ENCODE measurements at places on chromosomes 1 and 21.

GRCh38 chr1:66925944-66926343 lies 1.2 kb downstream of the MIER1 start:
- DNase-seq: no peak

DNA sequence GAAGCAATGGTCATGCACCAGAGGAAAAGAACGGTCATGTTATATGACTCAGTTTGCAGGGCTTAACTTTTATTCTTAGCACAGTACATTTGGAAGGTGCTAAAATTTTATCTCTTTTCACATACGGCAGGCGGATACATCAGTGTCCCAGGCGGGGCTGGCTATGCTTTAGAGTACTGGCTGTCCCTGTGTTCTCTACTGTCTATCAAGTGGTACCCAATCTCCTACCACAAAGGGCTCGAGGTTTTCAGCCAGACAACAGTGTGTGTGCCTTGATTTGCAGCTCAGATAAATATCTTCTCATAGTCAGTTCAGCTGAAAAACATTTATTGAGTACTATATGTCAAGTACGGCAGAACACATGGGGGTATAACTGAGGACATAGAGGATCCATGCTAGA lies 65.3 kb downstream of the URB2 start:
- DNase-seq: no peak

DNA sequence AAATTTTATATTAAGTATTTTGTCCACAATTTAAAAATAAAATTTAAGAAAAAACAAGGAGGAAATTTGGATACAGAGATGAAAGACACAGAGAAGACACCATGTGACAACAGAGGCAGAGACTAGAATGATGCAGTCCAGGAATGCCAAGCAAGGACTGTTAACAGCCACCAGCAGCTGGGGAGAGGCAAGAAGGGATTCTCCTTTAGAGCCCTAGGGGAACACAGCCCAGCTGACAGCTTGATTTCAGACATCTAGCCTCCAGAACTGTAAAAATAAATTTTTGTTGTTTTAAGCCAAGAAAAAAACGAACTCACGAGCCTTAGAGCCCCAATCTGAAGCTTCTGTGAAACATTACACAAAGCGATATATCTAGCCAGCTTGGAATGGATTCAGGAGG lies 198.5 kb downstream of the ZNF648 start:
- no peak for DNase-seq

DNA sequence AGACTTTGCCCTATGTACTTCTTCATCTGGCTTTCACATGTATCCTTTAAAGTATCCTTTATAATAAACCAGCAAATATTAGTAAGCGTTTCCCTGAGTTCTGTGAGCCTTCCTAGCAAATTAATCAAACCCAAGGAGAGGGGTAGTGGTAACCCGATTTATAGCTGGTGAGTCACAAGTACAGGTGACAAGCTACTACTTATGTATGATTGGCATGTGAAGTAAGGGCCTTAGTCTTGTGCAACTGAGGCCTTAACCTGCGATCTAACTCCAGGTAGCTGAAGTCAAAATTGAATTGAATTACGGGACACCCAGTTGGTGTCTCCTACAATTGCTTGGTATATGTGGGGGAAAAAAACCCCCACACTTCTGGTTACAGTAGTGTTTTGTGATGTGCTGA lies 26.0 kb downstream of the SLC16A1 start:
- no peak for DNase-seq

GRCh38 chr1:32274646-32275340 lies 17.1 kb upstream of the HDAC1 start:
- DNase-seq: no peak

GRCh38 chr1:109239409-109240068 lies 9.8 kb upstream of the CELSR2 start:
- no peak for DNase-seq

DNA sequence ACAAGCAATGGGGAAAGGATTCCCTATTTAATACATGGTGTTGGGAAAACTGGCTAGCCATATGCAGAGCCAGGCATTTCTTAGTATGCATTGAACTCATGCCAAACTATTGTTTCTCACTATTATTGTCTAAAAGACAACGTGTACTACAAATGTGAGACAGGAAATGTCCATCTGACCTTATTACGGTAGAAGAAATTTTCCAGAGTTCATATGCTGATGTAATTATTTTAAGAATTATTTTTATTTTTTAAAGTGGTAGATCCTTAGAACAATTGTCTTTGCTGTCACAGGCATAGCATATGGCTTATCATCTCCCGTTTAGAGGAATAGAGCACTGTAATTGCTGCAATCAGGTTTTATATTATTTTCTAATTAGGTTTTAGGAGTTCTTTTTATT lies 75.2 kb upstream of the S1PR1 start:
- DNase-seq: no peak

- no peak for DNase-seq
Measured at GRCh38 chr1:206804156-206804737, 32.0 kb upstream of the IL10 start.

- DNase-seq: no peak
Measured at GRCh38 chr1:10456661-10457060, 6.8 kb downstream of the CORT start.

DNA sequence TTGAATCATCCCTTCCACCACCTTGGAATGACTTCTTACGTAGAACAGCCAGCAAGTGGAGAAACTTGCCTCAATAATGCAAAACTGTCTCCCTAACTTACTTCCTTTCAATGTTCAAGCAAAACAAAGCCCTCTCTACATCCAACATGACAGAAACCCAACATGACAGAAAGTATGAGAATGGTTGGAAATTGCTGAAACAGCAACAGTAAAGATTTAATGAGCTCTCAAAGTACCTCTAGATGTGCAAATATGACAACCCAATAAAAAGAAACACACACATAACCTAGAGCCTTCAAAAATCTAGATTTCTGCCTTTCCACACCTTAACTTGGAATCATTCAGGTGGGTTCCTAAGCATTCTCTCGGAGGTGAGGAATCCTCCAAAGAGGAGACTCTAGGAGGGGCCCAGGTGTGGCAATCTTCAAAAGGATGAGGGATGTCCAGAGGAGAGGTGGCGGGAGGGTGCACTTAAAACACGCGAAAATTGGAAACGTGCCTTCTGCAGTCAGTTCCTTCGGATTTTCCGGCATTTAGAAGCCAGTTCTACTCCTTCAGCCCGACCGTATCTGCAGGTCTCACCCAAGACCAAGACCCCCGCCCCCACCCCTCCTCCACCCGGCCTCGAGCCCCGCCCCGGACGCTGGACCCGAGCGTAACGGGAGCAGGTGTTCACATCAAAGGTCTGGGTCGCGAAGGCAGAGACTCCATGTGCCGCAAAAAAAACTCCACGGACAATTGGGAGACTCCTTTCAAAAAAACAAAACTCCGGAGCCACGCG lies 996 bp upstream of the MGST3 start:
- DNase-seq: no peak

- no peak for DNase-seq
Measured at GRCh38 chr1:175423605-175424004, 231.0 kb upstream of the KIAA0040 start.

DNA sequence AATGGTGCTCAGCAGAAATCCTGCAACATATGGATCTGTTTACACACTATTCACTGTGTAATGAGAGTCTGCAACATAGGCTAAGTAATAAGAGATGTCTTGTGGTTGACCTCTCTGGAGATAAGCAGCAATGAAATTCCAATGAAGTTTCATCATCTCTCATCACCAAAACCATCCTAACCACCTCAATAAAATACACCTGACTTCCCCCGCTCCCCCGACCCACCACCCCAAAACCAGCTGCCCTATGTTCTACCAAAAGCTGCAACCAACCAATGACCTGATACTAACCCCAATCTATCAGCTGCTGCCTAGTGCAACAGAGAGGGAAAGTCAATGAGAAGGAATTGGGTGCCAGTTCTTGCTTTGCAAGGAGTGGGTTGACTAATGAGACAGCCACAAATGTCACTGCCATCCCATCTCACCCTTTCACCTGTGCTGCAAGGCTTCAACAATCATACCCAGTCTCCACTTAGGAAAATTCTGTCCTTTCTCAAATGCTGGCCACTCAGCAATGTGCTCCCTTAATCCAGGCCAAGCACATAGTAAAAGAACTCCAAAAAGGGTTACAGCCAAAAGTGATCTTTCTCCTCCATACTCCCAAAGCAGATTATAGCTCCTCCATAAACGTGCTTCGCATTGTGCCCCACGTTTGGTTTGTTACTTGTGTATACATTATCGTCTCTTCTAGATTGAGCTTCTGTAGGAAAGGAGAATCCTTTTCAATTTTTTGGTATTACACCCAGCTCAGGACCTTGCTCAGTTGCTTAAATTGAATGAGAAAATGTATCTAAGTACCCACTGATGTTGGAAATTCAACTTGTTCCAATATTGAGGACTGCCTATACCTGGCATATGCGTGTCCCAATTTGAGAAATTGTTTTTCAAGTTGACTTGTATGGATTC lies 29.0 kb downstream of the MRPL39 start:
- no peak for DNase-seq

All from CD4-positive, alpha-beta T cell (primary cell).